Stimulated activated CD8-positive, alpha-beta memory T cell treated with anti-CD3 and anti-CD28 coated beads, Interleukin-2, amount 100 ng/mL, for 1 hour (primary cell): ENCODE measurements at places on chromosomes 7 and 10.

DNA sequence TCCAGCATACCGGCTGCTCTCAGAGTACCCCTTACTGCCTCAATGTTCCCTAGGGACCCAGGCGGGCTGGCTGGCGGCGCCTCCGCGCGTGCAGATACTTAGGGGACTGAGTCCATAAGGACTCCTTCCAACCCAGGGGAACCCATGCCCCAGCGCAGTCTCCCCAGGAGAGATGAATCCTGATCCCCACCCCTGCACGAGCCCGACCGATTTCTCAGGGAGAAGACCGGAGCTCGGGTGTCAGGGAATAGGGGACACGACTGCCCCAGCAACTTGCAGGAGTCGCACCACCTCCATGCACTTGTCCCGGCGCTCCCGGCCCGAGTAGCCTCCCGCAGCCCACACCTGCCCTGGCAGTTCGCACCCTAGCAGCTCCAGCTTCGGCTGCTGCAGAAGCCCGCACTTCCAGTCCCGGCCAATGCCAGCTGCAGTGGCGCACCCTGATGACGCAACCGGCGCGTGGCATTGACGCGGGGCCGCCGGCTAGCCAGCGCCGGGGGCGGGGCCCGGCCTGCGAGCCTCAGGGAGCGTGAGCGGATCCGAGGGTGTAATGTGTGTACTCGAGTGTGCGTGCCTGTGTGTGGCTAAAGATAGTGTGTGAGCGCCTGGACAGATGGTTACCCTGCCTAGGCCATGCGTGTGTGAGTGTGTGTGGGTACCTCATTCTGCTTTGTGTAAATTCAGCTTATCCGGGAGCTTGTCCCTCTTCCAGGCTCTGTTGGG is at the start of gene GPAM:
GPAM (minus strand) TSS at position 437 of the 723 bp plus-strand sequence. CDS start 1,981 bp downstream, outside the sequence.
- peak; percentile 97 for DNase-seq

- no peak for DNase-seq
Observed at GRCh38 chr7:130662426-130662825, 6.1 kb downstream of the COPG2 start.

- DNase-seq = no peak
Observed at GRCh38 chr7:136066304-136067143, 89.4 kb upstream of the MTPN start.

DNA sequence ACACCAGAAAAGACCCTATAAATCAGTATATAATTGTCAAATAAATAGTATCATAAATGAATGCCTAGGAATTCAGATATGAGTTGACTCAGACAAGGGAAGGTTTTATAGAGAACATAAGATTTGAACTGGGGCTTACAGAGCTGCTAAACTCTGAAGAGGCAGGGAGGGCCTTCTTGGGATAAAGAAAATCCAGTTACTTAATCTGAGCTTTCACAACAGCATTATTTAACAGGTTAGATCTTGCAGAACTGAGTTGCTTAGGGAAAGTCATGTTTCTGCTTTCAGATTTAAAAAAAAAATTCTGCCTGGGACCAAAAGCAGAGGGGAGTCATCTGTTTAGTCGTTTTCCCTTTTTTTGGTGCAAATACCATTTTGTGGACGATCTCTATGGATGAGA is 594.8 kb upstream of the FZD8 start:
- no peak for DNase-seq

DNA sequence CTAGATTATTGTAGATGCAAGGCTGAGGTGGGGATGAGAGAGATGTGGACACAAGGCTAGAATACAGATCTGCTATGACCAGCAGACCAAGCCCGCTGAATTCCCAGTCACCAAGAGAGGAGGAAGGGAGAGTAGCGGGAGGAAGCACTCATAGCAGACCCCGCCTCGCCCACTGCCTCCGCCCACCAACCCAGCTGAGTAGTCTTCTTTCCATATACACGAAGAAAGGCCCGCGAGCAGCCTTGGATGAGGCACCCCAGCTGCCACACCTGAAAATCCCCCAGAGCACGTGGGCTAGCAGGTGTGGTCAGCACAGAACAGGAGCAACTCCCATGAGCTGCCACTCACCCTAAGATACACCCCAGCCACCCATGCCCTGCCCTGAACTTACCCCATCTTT is 7.9 kb upstream of the H2BK1 start:
- DNase-seq = no peak

DNA sequence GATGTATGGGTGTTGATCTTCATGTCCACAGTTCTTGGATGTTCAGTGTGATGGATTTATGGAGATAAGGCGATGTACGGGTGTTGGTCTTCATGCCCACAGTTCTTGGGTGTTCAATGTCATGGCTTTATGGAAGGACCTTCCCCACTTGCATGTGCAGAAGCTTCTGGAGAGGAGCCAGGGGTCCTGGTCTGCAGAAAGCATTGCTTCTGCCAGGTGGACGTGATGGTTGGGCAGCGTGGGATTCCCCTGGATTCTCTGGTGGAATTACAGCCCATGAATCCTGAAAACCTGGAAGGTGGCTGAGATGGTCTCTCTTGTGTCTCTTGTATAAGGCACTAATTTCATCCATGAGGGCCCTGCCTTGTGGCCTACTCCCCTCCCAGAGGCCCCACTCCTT is 183.7 kb upstream of the TCERG1L start:
- DNase-seq = no peak
